Activated naive CD4-positive, alpha-beta T cell (primary cell): ENCODE measurements at places on chromosomes 5 and 9.

DNA sequence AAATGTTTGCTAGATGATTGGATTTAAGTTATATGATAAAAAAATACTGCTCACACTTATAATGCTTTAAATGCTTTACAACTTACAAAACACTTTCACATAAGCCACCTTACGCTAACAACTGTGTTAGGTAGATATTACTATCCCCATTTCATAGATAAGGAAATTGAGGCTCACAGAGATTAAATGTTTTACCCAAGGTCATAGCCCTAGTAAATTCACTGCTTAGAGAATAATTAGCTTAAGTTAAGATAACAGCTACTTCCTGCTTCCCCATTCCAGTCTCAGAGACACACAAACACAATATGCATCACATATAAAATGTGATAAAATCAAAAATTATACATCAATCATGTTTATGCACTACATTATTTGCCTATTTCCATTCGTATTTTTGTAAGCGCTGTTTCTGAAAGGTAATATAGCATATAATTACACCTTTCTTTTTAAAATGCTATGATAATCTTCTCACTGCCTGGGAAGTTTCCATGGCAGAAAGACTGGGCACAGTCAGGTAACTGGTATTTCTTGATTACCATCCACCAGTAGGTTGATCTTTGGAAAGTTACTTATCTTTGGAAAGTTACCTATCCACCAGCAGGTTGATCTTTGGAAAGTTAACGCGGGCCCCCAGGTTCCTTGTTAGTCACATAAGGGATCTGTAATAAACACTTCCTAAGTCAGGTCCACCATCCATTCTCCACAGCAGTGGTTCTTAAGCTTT, 101.1 kb downstream of the NFIB start:
- no peak for DNase-seq

- DNase-seq = no peak
Observed at GRCh38 chr9:77561331-77562018, 86.6 kb downstream of the GNA14 start.

DNA sequence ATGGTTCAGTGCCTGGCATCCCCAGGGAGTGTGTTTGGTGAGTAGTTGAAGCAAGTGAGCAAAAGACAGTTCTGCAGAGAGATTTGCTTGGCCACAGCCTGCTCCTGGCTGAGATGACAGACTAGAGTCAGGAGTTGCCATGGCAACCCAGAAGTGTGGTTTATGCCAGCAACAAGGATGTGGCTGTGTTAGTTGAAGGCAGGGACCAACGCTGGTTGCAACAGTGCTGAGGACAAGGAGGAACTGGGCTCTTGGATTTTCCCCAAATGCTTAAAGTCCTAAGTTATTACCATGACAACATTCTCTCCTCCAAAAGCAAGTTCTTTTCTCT, 2.7 kb downstream of the NXNL2 start:
- no peak for DNase-seq

- no peak for DNase-seq
Observed at GRCh38 chr5:99320436-99320835, 391.6 kb upstream of the CHD1 start.

- no peak for DNase-seq
Observed at GRCh38 chr5:62477801-62478200, 65.2 kb downstream of the IPO11 start.

DNA sequence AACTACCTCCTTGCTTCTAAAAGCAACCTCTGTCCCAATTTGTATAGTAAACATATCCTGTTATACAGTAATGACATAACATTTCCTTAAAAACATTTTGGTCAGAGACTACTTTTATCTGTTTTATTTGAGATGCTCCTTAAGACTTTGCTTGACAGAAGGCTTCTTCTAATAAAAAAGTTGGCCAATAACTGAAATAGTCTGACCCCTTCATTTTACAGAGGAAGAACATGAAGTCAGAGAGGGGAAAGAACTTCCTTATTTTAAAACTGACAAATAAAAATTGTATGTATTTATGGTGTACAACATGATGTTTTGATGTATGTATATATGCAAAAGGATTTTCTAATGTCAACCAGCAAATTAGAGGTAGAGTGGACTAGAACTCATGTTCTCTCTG, 35.8 kb upstream of the SPARC start:
- DNase-seq = no peak

GRCh38 chr5:135826221-135826525, 8.3 kb upstream of the SLC25A48 start:
- no peak for DNase-seq

DNA sequence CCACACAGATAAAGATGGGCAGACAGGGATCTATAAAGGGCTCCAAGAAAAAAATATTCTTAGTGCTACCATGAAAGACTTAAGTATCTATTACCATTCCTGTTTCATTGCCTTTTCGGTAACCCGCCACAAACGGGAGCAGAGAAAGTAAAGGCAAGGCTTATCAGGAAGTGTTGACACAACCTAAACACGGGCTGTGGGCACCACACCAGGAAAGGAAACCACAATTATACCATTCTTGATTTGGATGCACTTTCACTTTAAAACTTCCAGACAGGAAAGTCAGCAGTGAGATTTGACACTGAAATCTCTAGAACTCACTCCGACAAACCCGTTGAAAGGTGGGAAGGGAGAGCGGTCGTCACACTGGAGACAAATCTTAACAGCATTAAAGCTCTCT, 6.5 kb downstream of the TLE1 start:
- no peak for DNase-seq
